HFFc6 (cell line): ENCODE measurements at places on chromosomes 7 and 10. TPM values are rescaled to one million over a fixed set of nuclear protein-coding genes. Genes with fewer than 3 reads are reported as not detected.

Gene IKZF1
- total RNA-seq, result not detected in 3 replicates

Gene CDC14C
- not detected in 3 replicates for total RNA-seq

Gene ANKRD7
- 0.57 TPM in 1 of 3 replicates, not detected in the others for total RNA-seq

Gene HYAL4
- not detected in 3 replicates for total RNA-seq

Gene RSPH10B2
- not detected in 3 replicates for total RNA-seq

Gene ADAM22
- total RNA-seq, result 0.63 TPM in 1 of 2 replicates, not detected in the other

Gene TSPAN13
- 23.5 to 66.8 TPM (median 52.0 TPM) in 3 replicates for total RNA-seq

Gene TNKS2
- total RNA-seq, result 32.6 to 35.1 TPM (median 33.9 TPM) in 3 replicates

Gene SLC25A28
- 18.3 and 20.4 TPM in 2 replicates for total RNA-seq

Gene ORAI2
- 49.4 and 66.8 TPM in 2 replicates for total RNA-seq

Gene TSPAN33
- total RNA-seq, result 0.12 to 0.28 TPM in 2 of 3 replicates, not detected in the other

Gene SH2B2
- total RNA-seq, result 1.4 to 2.7 TPM (median 2.5 TPM) in 3 replicates

Gene CFAP46
- total RNA-seq, result 0.17 to 1.3 TPM (median 1.2 TPM) in 3 replicates

Gene CNNM1
- 3.2 to 4.4 TPM (median 3.7 TPM) in 3 replicates for total RNA-seq

Gene FAM25C
- total RNA-seq, result not detected in 3 replicates

Gene ZNF365
- 10.2 and 11.2 TPM in 2 replicates for total RNA-seq

Gene ANKRD30A
- not detected in 2 replicates for total RNA-seq

Gene CBLL1
- 19.0 to 23.3 TPM (median 20.5 TPM) in 3 replicates for total RNA-seq

Gene PNLIPRP1
- not detected in 3 replicates for total RNA-seq

Gene GJD4
- not detected in 3 replicates for total RNA-seq

Gene FLNC
- total RNA-seq, result 538 to 542 TPM (median 540 TPM) in 3 replicates
